ENCODE measurements at places on chromosomes 1 and 21.

GRCh38 chr1:212545941-212546635, 62.5 kb upstream of the ATF3 start:
- no peak for DNase-seq

GRCh38 chr1:224198572-224198971, 15.5 kb downstream of the DEGS1 start:
- no peak for DNase-seq

DNA sequence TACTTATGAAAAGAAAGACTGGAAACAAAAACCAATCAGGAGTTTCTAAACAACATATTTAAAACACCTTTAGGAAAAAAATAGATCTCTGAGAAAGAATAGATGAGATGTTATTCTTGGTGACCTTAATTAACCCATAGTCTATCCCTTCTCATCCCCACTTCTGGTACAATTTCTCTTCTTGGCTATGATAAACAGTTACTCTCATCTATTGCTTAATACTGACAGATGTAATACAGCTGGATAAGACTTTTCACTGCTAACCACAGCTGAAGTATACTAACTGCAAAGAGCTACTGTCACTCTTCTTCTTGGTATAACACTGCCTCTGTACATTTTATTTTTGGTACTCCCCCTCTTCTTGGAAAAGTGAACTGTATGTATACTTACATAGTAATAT, 15.2 kb downstream of the EXTL2 start:
- DNase-seq = no peak

DNA sequence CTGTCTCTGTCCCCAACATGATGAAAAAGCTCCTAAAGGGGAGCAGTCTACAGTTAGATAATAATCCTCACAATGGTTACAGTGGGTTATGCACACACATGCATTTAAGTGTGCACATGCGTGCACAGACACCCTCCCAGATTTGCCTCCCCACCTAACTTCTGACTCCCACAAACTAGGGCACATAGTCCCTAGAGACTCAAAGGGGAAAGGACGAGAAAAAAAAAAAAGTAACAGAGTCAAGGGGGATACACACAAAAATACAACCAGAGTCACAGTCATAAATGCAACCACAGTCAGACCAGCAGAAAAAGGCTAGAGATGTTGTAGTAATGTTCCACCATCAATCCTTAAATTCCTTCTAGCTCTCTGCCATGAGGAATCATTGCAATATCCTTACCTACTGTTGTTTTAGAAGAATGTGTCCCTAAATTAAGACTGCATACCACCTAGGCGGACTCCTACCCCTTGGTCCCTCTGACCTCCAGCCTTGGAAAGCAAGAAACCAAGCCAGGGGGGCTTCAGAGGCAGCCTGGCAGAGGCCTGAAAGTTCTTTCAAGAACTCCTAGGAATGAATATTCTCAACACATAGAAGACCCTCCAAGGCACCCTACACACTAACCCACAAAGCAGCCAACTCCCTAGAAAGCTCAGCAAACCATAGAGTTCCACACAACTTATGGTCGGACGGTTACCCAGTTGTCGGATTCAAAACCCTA, 1.3 kb downstream of the CRTC2 start:
- DNase-seq = no peak

- no peak for DNase-seq
These were observed 17.2 kb downstream of the CC2D1B start for GRCh38 chr1:52348704-52349300.

DNA sequence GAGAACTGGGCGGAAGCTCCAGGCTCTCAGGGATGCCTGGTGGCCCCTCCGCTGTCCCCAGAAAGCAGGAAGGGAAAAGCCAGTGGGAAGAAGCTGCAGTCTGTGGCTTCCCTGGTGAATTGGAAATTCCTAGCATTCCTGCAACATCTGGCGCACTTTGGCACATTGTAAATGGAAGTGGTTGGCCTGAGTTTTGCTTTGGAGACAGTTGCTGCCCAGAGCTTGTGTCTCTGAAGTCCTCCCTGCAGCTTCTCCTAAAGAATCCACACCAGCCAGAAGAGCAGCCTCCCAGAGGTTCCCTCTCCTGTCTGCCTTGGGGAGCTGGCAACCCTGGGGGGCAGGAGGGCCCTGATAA, 48.2 kb downstream of the ARHGEF10L start:
- no peak for DNase-seq
